Lung microvascular endothelial cell (primary cell): ENCODE measurements at places on chromosomes 16 and 17. TPM values are rescaled to one million over a fixed set of nuclear protein-coding genes. Genes with fewer than 3 reads are reported as not detected.

The NPIPA7 gene
- total RNA-seq: 0.44 and 0.79 TPM in 2 replicates

DNA sequence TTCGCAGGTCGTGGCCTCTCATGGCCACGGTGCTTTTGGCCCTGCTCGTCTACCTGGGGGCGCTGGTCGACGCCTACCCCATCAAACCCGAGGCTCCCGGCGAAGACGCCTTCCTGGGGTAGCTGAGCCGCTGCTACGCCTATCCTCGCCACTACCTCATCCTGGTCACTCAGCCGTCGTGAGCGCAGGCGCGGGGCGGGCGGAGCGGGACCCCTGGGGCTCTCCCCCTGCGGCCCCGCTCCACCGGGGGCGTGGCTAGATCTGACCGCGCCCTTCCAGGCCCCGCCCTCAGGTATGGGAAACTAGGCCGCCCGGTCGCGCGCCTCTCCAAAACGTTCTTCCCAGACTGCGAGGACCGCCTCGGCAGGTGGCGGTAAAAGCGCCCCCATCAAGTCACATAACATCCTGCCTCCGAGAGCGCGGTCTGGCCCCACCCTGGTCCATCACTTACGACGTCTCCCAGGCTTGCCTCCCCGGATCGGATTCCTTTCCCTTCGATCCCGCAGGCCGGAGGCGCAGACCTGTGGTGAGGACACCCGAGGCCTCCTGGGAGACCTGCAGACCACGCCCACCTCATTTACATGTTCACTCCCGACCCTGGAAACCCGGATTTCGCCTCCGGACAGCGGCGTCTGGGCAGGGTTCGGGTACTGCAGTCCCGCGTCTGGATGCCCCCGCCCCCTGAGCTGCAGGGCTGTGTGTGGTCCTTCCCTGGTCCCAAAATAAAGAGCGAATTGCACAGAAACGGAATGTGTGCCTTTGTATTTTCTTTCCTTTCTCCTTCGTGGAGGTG lies 91.5 kb upstream of the TMEM97 start:
- DNase-seq: no peak

The MYL11 gene
- not detected in 2 replicates for total RNA-seq

The NT5C gene
- 34.7 and 38.7 TPM in 2 replicates for total RNA-seq
